ENCODE measurements at places on chromosomes 11 and 22.

- DNase-seq: no peak
Measured at GRCh38 chr11:97567801-97568200, 1178.0 kb downstream of the JRKL start.

DNA sequence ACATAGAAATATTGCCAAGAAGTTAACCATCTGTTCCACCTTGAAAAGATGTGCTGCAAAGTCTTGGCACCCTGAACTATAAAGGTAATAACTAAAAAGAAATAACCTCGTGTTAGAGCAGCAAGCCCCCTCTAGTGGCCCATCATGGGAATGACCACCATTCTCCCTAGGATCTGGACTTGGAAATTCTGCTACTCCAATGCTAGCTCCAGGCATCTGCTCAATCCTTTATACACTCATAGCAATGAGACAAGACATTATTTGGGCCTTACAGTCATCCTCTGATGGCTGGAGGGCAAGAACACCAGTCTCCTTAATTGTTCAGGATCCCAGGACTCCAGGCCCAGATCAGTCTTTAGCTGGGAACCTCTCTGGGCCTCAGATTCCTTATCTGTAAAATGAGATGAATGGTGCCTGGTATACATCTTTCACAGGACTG lies 76.0 kb downstream of the CWC15 start:
- no peak for DNase-seq

DNA sequence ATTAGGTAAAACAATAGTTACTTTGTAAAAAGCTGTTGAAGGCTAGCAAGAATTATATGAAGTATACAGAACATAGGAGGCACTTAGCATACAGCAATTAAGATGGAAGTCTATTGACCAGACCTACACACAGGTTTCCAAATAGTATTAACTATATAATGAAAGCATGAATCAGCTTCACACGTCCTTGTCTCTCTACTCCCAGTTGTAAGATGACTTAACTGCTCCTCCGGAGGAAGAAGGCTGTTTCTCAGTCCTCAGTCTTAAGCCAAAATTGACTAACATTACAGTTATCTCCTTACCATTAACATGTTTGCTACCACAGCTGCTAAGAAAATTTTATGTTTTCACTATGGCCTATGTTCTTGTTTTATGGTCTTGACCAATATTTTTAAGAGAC lies 24.7 kb downstream of the SIK3 start:
- DNase-seq: no peak

DNA sequence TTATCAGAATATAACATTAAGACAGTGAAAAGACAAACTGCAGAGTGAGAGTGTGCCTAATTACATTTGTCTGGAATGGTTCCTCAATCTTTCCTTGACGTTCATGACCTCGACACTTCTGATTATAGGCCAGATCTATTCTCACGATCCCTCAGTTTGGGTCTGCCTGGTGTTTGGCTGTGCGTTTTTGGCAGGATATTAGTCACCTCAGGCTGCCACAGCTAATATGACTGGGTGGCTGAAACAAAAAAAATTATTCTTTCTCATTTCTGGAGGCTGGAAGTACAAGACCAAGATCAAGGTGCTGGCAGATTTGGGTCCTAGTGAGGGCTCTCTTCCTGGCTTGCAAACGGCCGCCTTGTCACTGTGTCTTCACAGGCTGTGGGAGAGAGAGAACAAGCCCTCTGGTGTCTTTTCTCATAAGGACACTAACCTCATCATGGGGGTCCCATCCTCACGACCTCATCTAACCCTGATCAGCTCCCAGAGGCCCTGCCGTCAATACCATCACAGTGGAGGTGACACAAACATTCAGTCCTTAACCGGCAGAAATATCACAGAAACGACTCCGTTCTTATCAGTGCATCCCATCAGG lies 23.2 kb downstream of the IFITM10 start:
- DNase-seq: no peak

DNA sequence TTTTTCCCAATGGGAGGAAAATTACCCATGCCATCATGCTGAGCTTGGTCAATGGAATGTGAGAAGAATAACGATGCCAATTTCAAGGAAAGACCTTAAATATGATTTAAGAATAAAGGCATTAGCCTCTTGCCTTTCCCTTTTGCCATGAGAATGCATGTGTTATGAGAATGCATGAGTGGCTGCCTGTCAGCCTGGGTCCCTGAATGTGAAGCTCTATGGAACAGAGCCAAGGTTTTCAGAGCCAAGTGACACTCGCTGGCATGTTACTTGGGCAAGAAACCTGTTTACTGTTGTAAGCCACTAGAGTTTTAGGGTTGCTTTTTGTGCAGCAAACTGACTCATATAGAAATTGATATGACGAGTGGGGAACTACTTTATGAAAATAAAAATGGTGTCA lies 75.7 kb downstream of the JRKL start:
- DNase-seq: no peak

DNA sequence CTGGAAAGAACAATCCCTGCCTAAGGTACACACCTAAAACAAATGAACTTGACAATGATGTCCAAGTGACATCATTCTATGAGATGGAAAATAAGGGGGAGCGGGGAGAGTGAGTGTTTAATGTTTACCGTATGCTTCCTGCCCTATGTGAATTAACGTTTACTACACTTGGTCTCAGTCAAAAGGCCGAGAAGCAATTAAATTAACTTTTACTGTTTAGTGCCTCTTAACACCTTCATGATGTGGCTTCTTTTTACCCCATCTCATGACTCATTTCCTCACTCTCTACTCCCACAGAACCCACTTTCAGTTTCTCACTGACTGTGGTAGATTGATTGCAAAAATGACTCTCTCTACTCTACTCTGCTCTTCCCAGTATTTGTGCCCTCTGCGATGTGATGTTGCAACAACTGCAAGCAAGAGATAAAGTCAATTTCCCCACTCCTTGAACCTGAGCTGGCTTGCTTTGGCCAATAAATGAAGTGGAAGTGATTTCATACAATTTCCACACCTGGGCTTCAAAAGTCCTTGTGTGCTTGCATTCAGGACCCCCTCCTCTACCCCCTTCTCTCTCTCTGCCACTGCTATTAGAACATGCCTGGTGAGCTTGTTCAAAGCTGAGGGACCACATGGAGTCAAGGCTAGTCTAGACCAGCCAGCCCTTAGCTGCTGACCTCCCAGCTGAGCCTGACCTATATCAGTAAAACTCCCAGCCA lies 11.6 kb upstream of the ALKBH3 start:
- no peak for DNase-seq

DNA sequence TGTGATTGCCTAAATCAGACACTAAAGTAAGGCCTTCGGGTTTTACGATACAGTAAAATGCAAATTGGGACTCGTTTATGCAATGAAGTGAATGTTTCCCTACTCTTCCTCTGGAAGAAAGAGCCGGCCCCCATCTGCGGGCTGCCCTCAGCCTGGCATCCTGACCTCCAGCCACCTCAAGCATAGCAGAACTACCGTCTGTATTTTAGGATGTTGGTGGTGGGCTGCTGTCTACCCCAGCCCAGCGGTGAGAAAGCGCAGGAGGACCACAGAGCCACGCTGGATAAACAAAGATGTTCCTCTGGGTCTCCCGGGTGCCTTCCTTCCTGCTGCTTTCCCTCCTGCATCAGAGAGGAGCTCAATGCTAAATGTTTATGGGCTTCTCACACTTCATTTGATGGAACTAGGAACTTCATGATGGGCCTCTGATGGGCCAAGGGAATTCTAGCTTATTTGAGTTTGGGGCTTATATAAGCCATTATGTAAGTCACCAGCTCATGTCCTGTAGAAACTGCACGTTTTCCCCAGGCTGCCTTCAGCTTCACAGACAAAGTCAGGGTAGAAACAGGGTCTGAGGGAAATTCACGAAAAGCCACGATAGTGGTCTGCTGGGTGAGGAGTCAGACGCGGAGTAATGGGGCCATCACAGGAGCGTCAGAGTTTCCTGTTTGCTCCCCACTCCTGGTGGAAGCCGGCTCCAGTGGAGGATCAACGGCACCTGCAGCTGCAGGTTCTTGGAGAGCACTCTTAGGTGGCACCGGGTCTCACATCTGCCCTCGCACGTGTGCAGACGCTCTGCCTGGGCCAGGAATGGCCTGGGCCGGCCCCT lies 287.4 kb downstream of the BRD1 start:
- DNase-seq: peak; percentile 21

GRCh38 chr22:46509416-46510089 lies 27.9 kb downstream of the CELSR1 start:
- no peak for DNase-seq

DNA sequence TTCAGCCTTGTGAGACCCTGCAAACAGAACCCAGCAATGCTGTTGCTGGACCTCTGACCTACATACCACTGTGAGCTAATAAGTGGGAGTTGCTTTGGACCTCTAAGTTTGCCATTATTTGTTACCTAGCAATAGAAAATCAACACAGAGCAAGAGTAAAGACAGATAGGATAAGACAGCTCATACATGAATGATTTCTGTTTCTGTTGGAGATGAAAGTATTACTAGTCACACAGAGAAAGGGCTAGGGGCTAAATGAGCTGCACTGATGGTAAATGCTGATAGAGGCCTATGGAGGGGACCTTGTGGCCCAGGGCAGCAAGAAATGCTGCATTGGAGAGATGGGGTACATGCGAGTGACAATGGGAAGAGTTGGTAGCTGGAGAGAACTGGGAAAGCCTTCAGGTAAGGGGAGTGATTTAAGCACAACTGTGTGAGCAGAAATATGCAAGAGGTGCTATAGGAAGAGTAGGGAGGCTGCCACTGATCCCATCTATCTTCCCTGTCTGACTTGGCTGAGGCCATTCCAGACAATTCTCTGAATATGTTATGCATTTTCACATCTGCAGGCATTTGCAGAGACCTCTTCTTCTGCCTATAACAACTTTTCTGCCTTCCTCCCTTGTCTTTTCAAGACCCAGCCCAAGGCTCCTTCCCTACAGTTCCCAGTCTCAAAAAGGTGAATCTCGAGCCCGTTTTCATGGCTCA lies 46.1 kb upstream of the SYN3 start:
- DNase-seq: no peak

GRCh38 chr11:92296138-92296515 lies 71.5 kb downstream of the FAT3 start:
- no peak for DNase-seq

- no peak for DNase-seq
Measured at GRCh38 chr11:11605181-11605580, 16.6 kb downstream of the GALNT18 start.

DNA sequence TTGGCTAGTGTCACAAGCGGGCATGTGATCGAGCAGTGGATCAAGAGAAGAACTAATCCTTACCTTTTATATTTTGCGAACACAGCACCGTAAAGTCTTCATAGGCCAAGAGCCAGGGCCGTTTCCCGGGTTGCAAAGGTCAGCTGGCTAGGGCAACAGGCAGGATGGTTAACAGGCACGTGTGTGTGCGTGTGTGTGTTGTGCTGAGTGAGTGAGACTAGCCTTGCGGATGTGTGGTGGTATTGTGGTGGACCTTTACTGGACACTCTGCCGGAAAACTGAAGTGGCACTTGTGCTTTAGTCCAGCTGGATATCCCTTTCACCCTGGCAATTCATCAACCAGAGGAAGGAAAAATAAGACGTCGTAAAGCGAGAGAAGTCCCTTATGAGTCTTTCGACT lies 176.7 kb downstream of the BCR start:
- no peak for DNase-seq

DNA sequence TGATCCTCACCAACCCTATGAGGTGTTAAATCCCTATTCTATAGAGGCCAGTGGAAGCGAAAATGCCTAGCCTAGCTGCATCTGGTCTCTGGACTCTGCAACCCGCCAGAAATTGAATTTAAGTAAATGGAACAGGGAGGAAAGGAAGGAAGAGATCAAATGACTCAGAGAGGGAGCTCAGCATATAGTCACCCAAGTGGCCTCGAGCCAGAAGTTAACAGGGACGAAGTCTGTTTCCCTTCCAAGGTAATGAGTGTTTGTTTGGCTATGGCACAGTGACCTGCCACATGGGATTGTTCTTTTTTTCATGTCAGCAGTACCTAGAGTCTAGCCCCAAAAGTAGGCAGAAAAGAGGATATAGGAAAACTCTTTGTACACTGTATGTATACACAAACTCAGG lies 66.3 kb downstream of the PAK1 start:
- DNase-seq: no peak

DNA sequence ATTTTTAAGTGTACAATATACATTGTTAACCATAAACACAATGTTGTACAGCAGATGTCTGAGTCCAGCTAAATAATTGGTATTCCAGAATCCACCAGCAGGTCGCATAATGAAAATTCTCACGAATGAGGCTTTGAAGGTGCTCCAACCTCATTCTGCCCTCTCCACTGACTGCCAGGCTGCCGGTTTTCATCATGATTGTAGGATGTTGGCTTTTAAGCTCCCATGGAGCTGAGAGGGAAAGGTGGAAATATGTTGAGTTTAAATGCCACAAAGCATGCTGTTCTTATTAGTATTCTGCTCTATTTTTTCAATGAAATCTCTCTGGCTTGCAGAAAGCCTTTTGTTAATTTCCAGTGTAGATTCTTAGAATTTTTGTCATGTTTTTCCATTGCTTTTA lies 337.2 kb upstream of the DDI1 start:
- no peak for DNase-seq

- peak; percentile 67 for DNase-seq
Measured at GRCh38 chr11:118883368-118884071, at the start of gene CXCR5. Gene CXCR5 (plus strand): TSS chr11:118883892. CDS start chr11:118883942, 50 bp downstream.

DNA sequence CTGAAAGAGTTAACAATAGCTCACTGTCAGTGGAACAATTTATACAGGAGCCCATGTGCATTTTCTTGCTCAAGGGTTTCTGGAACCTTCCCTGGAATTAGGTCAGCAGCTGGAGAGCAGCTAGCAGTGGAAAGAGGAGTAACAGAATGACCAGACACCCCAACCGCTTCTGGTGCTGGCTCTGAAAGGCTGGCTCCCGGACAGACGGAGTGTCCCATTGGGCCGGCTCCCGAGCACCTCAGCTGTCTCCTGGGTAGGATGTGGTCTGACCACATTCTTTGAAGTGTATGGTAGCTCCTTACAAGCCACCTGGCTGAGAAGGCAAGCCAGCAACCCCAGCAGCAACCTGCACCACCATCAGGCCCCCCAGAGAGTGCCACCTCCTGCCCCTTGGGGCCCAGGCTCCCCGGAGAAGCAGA lies 44.7 kb downstream of the ABTB2 start:
- DNase-seq: no peak

DNA sequence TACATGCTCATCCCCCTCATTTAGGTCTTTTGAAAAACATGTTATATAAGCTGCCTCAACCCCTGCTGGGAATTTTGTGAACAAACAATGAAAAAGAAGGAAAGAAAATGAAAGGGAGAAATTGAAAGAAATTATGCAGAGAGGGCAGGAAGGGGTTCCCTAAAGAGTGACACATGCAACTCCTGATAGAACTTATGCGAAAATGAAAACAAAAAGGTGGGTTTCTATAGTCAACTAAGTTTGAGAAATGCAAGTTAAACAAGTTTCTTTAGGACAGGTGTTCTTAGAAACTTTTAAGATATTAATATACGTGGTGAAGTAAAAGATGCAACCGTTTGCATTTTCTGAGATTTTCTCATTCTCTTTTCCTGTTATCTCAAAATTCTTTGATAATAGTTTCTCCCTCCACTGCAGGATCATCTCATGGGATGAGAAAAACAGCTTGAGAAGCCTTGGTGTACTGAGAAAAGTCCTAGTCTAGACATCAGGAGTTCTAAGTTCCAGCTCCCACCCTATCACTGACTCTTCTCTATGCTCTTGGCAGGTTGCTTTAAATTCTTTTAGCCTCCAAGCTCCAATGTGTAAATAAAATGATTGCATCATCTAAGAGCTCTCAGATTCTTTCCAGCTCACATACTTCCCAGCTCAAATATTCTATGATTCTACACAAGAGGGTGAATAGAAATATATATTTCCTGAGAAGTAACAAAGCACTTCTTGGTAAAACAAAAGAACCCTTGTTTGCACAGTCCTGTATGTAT lies 109.2 kb downstream of the FAM76B start:
- DNase-seq: no peak
